Fibroblast of the aortic adventitia (primary cell): ENCODE measurements at places on chromosomes 3 and 15. TPM values are rescaled to one million over a fixed set of nuclear protein-coding genes. Genes with fewer than 3 reads are reported as not detected.

Gene DNASE1L3
- not detected in 2 replicates for total RNA-seq

Gene ETV5
- 22.7 and 78.8 TPM in 2 replicates for total RNA-seq

Gene FHIT
- total RNA-seq: 1.5 and 1.9 TPM in 2 replicates

Gene TXNRD3
- total RNA-seq: 13.2 and 27.9 TPM in 2 replicates
